Astrocyte (in vitro differentiated cells and primary cell): ENCODE measurements at places on chromosomes 7 and 10.
A peak's percentile ranks its signal among the peaks of the same experiment; 100 is the strongest.

DNA sequence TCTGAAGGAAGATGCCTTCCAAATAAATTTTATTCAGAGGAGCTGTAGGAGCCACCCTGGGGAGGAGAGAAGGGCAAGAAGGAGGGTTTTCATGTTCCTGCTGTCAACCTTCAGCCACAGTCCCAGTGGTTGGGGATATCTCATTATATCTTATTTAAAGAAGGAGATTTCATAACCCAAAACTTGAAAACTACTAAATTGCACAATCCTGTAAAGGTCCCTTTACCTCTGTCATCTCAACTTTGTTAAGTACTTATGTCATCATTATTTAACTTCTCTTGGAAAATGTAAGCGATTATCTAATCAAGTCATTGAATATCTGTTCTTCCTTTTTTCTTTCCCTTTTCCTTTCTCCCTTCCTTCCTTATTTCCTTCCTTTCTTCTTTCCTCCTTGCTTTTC lies 794.5 kb upstream of the IGFBP3 start:
- DNase-seq = no peak

DNA sequence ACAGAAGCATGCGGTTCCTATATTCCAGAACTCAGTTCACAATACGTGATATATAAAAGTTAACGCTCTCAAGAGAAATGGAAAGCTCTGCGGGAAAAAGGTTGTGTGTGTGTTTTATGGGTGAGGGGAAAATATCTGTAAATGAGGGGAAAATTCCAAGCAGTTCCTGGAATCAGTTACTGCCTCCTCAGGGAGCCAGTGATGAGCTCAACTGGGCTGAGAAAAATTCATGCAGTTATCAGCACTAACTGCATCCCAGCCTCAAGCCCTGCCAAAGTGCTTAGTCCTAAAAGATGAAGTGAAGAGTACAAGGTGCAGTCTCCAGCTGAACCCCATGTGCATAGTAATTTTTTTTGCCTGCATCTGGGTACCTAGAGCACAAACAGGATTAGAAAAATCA lies 191.9 kb downstream of the CDK14 start:
- DNase-seq = peak; percentile 35

DNA sequence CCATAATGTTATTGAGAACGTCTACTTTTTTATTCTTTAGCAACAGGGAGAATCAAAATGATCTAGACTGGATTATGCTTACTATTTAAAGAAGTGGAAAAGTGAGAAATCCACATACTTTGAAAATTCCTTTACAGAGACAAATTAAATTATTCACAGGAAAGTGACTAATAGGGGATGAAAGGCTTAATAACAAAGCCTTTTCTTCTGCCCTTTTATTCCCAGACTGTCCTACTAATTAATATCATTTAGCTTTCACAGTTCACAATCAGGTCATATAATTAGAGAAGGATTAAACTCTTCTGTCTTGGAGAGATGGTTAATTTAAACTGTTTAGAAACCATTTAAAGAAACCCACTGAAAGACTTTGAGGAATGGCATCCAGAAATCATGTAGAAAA lies 58.8 kb downstream of the ARL4A start:
- DNase-seq = no peak

- no peak for DNase-seq
Observed at GRCh38 chr7:80224415-80224814, 89.8 kb downstream of the GNAI1 start.

DNA sequence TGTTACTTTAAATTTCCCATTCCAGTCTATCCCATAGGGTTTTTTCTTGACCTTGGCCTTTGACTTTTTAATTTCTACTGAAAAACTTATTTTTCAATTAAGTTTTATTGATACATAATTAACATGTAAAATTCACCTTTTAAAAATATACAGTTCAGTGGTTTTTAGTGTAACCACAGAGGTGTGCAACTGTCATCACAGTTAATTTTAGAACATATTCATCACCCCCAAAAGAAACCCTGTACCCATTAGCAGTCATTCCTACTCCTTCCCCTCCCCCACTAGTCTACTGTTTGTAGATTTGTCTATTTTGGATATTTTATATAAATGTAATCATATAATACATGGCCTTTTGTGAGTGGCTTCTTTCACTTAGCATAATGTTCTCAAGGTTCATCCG lies 96.5 kb upstream of the GJD4 start:
- no peak for DNase-seq

DNA sequence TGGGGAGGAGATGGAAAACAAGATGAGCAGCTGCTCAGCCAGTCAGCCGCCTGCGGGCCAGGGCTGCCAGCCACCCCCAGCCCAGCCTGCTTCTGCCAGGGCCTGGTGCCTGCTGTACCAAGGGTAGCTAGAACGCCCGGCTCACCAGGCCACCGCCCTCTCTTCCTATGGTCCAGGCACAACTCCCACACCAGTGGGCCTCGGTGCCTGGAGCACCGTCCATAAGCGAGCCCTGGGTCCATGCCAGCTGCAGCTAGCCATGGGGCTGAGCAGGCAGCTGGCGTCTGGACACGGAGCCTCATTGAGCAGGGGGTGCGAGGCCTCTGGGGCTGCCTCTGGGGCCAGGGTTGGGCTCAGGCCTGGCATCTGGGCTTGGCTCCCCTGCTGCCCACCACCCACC lies 8.5 kb upstream of the RABGEF1 start:
- no peak for DNase-seq

- peak; percentile 2 for DNase-seq
Observed at GRCh38 chr7:7148798-7149481, 33.4 kb upstream of the C1GALT1 start.

DNA sequence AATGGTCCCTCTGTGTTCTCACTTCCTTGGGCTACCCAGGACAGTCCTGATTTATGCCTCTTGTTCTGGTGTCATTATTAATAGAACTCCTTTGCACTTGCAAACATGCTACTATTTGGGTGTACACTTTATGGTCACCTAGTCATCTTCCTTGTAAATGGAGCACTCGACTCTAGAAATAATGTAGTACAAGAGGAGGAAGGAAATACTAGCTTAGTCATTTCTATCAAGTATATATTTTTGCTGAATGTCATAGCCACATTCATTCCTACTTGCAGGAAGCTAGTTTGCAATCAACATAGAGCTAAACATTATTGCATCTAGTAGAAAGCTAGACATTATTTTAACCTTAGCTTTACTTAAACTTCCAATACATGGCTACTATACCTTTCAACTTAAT lies 335.3 kb downstream of the MAGI2 start:
- no peak for DNase-seq

DNA sequence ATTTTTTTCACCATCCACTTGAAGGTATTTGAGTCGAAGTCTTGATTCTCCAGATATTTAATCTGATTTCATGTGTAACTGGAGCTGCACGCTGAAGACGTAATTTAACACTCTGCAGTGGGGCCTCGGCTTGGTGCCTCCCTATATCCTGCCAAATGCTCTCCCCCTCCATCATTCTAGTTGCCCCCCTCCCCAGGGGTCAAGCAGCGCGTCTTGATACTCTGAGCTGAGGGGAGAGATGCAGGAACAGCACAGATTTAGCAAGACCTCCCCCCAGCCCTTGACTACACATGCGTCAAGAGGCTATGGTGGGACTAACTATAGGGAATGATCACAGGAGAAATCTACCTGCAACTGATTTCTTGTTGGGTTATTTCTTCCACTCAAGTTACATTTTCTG lies 85.8 kb downstream of the PRPF18 start:
- DNase-seq = no peak

GRCh38 chr10:11082526-11082925 lies 64.9 kb downstream of the CELF2 start:
- DNase-seq = no peak

DNA sequence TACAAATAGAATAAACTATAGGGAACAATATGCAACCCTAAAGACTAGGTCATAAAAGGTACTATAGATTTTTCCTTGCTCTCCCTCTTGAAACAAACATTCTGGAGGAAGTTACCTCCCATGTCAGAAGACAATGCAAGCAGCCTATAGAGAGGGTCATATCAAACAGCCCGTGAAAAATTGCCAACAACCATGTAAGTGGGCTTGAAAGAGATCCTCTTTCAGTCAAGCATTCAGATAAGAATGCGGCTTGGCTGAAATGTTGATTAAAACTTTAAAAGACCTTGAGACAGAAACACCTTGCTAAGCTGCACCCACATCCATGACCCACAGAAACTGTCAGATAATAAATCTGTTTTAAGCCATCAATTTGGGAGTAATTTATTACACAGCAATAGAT lies 526.6 kb upstream of the GHITM start:
- DNase-seq = peak; percentile 50

DNA sequence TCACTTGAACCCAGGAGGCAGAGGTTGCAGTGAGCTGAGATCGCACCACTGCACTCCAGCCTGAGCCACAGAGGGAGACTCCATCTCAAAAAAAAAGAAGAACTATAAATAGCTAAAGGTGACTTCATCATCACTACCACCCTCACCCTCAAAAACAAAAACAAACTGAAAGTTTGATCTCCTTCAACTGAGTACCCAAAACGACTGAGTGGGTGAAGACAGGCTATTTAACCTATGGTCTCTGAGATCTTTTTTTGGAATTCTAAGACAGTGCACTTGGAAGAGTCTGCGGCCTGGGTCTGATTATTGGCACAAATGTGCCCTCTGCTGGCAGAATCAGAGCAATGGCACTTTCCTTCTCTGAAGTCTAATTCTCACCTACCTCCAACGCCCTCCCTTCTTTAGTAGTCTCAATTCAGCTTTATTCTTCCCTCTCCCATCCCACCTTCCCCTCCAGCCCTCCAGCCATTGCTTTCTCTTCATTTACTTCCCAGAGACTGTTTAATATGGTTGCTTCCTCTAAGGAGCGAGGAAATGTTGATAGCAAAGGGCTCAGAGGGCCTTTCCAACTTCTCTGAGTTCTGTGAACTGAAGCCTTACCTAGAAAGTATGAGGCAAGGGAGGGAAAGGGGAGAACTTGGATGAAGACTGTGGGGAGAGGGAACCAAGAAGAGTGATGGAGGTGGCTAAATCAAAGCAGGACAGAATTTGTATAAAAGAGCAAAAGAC lies 2.9 kb upstream of the MYOZ1 start:
- DNase-seq = no peak

- peak; percentile 34 for DNase-seq
Observed at GRCh38 chr7:42511027-42511426, 274.0 kb upstream of the GLI3 start.

GRCh38 chr10:11795101-11795920 lies 27.8 kb upstream of the PROSER2 start:
- DNase-seq = no peak

- DNase-seq = peak; percentile 31
Observed at GRCh38 chr10:67818323-67818722, 19.7 kb downstream of the DNAJC12 start.
